ENCODE measurements at places on chromosomes 2 and 18.

- DNase-seq, result no peak
These were observed 43.0 kb upstream of the EHBP1 start for GRCh38 chr2:62662554-62662953.

GRCh38 chr18:43007365-43007764, 108.1 kb downstream of the RIT2 start:
- DNase-seq, result no peak

- DNase-seq, result no peak
These were observed 42.7 kb downstream of the SMAD4 start for GRCh38 chr18:51072586-51073313.

GRCh38 chr18:3513481-3513880, 63.5 kb downstream of the TGIF1 start:
- DNase-seq, result no peak

GRCh38 chr2:25161055-25161781, 7.2 kb downstream of the POMC start:
- no peak for DNase-seq

GRCh38 chr2:55115761-55116597, 65.7 kb upstream of the RTN4 start:
- no peak for DNase-seq

GRCh38 chr18:78975699-78976335, 3.8 kb upstream of the SALL3 start:
- DNase-seq, result no peak

GRCh38 chr18:56285387-56286065, 352.9 kb downstream of the TXNL1 start:
- DNase-seq, result no peak

- DNase-seq, result no peak
These were observed 191.8 kb upstream of the HNMT start for GRCh38 chr2:137772451-137772850.

DNA sequence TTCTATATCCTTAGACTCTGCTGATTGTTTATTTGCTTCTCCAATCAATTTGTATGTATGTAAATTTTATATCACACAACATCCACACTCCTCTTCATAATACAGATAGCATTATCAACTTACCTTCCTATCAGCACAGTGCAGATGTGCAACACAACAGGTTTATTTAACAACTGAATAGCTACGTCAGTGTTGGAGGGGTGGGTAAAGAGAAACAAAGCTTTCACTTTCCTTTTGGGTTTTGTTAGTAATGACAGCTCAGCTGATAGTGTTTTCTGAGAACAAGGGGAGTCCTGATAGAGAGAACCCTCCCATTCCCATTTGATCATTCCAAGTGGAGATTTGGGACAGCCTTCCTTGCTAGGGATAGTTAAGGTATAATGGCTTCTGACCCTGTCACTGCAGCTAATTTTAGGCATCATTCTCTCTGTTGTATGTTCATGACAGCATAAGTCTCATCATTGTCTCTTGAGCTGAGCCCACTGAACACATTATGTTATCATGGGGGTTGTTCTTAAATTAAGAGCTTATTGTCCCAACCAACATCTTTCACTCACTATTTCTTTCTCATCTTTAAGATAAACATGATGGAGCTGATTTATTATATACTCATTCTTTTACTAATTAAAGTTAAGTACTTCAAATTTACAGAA, 227.7 kb downstream of the GPD2 start:
- DNase-seq, result no peak

GRCh38 chr18:57561728-57562423, 24.6 kb downstream of the FECH start:
- DNase-seq, result peak; percentile 26

- no peak for DNase-seq
These were observed 131.3 kb downstream of the PRPF40A start for GRCh38 chr2:152585830-152586484.

DNA sequence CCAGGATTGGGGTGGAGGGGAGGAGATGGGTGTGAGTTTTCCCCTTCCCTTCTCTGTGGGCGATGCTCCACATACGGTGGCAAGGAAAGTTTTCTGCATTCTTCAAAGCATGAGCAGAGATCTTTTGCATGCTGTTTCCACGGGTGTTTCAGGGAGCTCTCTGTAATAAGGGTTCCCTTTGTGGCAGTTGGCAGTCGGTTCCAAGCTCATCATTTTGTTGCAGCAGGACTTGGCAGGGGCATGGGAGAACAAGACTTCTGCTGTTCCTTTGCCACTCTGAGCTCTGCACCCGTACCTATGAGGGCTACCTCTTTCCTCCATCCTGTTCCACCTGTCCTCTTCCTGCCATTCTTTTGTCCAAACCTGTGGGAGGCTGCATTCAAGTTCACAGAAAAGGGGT, 71.3 kb upstream of the SPRED2 start:
- peak; percentile 37 for DNase-seq

DNA sequence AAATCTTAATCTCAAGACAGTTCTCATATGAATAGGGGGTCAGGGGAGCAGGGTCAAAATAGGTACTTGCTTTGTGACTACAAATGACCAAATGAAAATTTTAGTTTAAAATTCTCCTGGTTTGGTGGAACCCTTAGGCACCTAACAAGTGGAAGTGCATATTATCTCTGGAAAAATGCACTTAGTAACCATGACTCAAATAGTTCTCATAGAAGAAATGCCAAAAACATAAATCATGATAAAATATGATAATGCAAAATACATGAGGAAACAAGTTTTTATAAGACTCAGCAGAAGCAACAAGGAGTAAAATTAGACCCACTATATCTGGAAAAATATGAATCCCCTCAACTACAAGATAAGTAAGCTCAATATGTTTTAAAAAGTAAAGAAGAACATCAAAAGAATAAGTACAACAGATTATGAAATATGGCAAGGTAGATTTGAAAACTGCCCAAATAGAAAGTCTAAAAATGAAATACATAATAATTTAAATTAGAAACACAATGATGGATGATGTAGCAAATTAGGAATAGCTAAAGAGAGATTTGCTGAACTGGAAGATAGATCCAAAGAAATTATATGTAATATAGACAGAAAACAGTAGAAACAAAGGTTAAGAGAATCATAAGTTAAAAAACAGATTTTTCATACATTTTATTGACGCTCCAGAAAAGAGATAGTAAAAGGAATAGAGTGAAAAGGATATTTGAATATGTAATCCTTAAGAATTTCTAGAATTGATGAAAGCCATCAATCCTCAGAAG, 308.3 kb downstream of the SETBP1 start:
- no peak for DNase-seq

DNA sequence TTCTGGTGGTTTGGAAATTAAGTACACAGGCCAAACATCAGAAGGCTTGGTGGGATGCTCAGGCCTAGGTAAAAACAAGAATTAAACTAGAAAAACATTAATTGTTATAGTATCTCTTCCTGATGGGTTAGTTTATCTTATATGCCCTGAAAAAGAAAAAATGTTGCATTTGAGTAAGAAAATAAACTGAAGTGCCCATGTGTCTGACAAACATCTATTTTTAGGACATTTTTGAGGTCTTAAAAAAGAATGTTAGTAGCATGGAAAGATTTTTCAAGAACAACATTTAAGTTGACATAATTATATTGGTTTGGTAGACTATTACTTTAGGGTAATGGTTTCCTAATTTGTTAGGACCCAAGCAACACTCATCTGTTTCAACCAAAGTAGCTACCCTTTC, 140.1 kb upstream of the RND3 start:
- DNase-seq, result no peak

DNA sequence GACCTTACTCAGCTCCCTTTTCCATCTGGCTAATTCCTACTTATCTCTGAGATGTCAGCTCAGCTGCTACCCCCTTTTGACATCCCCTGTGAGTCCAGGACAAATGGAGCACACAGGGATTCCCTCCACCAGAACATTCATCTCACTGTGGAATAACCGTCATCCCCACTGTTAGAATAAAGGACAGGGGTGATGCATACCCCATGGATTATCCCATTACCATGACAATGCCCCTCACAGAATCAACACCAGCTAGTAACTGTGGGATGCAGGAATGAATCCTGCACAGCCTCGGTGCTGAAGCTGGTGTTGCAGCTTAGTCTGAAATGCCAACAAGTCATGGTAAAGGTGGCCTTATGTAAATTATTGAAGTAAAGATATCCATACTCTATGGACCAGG, 624.8 kb upstream of the RAB6C start:
- no peak for DNase-seq

GRCh38 chr2:486371-486770, 190.8 kb downstream of the TMEM18 start:
- no peak for DNase-seq

GRCh38 chr2:210965472-210965871, 409.1 kb downstream of the CPS1 start:
- DNase-seq, result no peak

DNA sequence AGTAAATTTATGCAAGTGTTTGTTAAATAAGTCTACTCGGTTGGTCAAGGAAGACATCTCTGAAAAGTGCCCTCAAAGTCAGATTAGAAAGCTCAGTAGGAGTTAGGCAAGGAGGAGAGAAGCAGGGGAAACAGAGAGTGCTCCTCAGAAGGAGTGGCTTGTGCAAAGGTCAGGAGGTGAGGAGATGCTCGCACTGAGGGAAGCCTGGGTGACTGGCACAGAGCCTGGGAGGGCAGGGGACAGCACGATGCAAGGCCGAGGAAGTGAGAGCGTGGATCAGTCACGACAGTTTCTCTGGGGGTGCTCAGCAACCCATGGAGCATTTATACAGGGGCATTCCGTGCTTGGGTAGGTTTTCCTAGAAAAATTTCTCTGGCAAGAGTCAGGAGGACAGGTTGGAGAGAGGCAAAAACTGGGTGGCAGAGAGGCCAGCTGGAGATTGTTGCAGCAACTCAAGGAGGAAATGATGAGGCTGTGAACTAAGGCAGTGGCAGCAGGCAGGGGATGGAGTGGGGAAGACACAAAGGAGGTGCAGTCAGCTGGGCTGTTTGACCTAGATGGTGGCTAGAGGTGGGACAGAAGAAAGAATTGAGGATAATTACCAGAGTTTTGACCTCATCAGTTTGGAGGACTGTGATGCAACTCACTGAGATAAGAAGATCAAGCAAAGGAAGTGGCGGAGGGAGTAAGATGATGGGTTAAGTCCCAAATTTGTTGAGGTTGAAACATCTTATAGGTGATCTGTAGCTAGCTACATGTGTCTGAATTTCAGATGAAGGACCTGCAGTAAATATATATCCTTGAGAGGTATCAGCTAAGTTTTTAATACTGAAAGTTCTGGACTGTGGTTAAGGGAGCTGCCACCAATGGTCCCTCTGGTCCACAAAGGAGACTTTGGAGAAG, 52.4 kb downstream of the BCL2 start:
- no peak for DNase-seq
